ENCODE measurements at places on chromosomes 11 and 22.

DNA sequence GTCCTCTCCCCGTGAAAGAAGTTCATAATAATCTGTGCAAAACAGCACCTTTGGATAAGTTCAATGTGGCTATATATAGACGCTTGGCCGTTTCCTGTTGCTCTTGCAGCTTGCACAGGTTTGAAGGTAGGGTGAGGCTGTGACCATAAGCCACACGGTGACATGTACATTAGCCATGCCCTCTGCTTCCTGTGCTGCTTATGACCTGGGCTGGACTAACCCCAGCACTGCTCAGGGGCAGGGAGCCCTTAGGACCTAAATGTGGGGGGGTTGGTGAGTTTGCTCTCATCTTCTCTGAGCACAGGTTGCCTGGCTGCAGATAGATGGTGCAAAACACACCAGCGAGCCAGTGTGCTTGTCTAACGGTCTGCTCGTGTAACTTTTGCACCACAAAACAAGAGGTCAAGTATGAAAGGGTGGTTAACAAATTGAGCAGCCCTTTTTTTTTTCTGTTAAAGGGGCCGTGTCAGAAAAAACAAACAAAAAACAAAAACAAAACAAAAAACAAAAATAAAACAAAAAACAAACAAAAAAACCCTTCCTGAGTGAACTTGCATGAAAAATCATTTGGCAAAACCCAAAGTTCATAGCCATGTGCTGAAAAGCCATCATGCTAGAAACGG lies 37.3 kb downstream of the FLI1 start:
- H3K36me3 ChIP-seq = no peaks in the 10 kb centered on the region
- H3K27ac ChIP-seq = no peak overlapping the region
- H3K4me3 ChIP-seq = no peak overlapping the region
- H3K4me1 ChIP-seq = peaks cover 9% of the 10 kb centered on the region
- peaks cover 10% of the 10 kb centered on the region for H3K27me3 ChIP-seq
- no peak for DNase-seq

- H3K27me3 ChIP-seq = peaks cover 4% of the 10 kb centered on the region
- no peak overlapping the region for H3K4me3 ChIP-seq
- H3K36me3 ChIP-seq = no peaks in the 10 kb centered on the region
- no peak overlapping the region for H3K27ac ChIP-seq
- H3K4me1 ChIP-seq = no peaks in the 10 kb centered on the region
- DNase-seq = peak; percentile 57
These were observed 178.3 kb upstream of the NECTIN1 start for GRCh38 chr11:119907122-119907851.

- no peak overlapping the region for H3K27ac ChIP-seq
- H3K4me1 ChIP-seq = no peaks in the 10 kb centered on the region
- DNase-seq = no peak
- no peak overlapping the region for H3K4me3 ChIP-seq
These were observed 525.8 kb upstream of the TENM4 start for GRCh38 chr11:79966592-79966991.

GRCh38 chr11:75328426-75329277 lies 22.8 kb downstream of the ARRB1 start:
- no peak overlapping the region for H3K27ac ChIP-seq
- H3K4me1 ChIP-seq = peaks cover 6% of the 10 kb centered on the region
- peak; percentile 51 for DNase-seq
- H3K36me3 ChIP-seq = no peaks in the 10 kb centered on the region

DNA sequence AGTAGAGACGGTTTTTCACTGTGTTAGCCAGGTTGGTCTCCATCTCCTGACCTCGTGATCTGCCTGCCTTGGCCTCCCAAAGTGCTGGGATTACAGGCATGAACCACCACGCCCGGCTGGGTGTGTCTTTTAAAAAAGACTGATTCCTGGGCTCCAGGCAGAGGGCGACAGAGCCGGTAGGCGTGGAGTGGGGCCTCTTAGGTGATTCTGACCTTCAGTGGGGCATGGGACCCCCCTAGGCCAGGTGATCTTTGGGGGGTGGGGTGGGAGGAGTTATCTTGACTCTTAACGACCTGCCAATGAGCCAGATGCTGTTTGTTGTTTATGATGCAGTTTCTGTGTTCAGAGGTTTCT lies 12.9 kb upstream of the SORL1-AS1 start:
- H3K27me3 ChIP-seq = no peaks in the 10 kb centered on the region
- H3K27ac ChIP-seq = no peak overlapping the region
- DNase-seq = no peak
- H3K4me1 ChIP-seq = no peaks in the 10 kb centered on the region
- no peak overlapping the region for H3K4me3 ChIP-seq
- H3K36me3 ChIP-seq = no peaks in the 10 kb centered on the region

- no peak overlapping the region for H3K4me3 ChIP-seq
- H3K27me3 ChIP-seq = no peaks in the 10 kb centered on the region
- H3K36me3 ChIP-seq = no peaks in the 10 kb centered on the region
- no peak overlapping the region for H3K27ac ChIP-seq
- H3K4me1 ChIP-seq = no peaks in the 10 kb centered on the region
- no peak for DNase-seq
These were observed 360.9 kb downstream of the OPCML start for GRCh38 chr11:133171374-133171773.

Measured in psoas muscle (tissue), 8 donors.